ENCODE measurements at places on chromosomes 2 and 18.
A peak's percentile ranks its signal among the peaks of the same experiment; 100 is the strongest.

DNA sequence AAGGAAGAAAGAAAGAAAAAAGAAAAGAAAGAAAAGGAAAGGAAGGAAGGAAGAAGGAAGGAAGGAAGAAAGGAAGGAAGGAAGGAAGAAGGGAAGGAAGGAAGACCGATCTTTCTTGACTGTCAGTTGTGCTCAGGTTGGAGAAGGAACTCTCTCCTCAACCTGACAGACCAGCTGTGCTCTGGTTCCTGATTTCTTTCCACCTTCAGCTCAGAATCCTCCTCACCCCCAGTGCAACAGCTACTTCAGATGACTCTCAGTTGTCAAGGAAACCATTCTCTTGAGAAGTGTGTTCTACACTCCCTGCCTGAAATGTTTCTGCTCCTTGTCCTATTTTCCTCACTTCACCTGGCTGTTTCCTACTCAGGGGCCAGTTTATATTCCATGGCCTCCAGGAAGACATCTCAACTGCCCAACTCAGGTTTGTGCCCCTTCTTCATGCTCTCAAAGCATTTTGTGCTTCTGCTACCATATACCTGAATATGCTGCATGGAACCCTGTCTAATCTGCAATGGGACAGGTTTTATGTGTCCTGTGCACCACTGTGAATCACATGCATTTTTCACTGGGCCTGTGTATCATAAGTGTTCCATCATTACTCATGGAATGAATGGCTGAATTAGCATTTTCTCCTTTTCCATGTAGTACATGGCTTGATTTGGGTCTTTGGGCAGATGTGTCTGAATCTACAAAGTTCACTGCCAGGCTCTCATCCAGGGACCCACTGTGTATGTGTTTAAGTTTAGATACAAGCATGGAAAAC, 32.8 kb upstream of the DOCK10 start:
- no peak for DNase-seq

- no peak for DNase-seq
Observed at GRCh38 chr2:241558532-241559322, at the start of gene BOK. TSS of gene BOK (plus strand) at chr2:241558745. CDS start at chr2:241559484, 739 bp downstream.

GRCh38 chr18:73842795-73843394, 304.7 kb downstream of the FBXO15 start:
- peak; percentile 7 for DNase-seq

DNA sequence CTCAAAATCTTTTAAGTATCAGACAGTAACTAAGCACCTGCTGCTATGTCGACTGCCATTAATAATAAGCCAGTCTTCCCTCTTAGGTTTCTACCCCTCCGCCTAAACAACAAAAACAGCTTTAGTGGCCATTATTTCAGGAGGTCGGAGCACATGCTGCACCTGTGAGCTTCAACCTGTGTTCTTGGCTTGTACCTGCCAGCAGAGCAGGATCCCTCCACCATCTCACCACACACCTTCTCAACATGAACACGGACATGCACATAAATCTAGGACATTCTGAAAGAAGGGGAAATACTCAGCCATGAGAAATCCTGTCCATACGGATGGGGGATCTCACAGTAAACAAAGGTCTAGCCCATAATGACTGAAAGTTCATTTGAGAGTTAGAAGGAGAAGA, 3.7 kb downstream of the CYB5A start:
- DNase-seq = no peak

GRCh38 chr2:112614201-112614840, 29.9 kb downstream of the CHCHD5 start:
- DNase-seq = no peak

GRCh38 chr18:23311351-23312121, 141.6 kb upstream of the RIOK3 start:
- DNase-seq = no peak

- peak; percentile 22 for DNase-seq
Observed at GRCh38 chr2:38376346-38377049, 575 bp downstream of the ATL2 start.

GRCh38 chr2:217753460-217754200, 249.2 kb downstream of the TNS1 start:
- DNase-seq = no peak

GRCh38 chr2:144325086-144325485, 194.8 kb downstream of the ZEB2 start:
- no peak for DNase-seq

DNA sequence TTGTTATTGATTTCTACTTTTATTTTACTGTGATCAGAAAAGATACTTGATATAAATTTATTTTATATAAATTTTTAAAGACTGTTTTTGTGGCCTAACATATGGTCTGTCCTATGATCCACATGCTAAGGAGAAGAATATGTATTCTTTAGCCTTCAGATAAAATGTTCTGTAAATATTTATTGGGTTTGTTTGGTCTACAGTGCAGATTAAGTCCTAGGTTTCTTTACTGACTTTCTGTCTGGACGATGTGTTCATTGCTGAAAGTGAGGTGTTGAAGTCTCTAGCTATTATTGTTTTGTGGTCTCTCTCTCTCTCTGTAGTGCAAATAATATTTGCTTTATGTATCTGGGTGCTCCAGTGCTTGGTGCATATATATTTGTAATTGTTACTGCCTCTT, 30.1 kb downstream of the OXER1 start:
- no peak for DNase-seq

DNA sequence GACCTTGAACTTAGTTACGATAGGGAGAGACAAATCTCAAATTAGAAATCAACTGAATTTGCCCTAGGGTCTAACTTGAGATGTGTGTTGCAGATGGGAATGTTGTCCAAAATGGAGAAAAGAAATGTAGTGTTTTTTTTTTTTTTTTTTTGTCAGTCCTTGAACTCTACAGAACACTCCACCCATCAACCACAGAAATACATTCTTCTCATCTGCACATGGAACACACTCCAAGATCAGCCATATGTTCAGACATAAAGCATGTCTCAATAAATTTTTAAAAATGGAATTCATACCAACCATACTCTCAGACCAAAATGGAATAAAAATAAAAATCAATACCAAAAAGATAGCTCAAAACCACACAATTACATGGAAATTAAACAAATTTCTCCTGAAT, 526.5 kb downstream of the FBXO15 start:
- no peak for DNase-seq

DNA sequence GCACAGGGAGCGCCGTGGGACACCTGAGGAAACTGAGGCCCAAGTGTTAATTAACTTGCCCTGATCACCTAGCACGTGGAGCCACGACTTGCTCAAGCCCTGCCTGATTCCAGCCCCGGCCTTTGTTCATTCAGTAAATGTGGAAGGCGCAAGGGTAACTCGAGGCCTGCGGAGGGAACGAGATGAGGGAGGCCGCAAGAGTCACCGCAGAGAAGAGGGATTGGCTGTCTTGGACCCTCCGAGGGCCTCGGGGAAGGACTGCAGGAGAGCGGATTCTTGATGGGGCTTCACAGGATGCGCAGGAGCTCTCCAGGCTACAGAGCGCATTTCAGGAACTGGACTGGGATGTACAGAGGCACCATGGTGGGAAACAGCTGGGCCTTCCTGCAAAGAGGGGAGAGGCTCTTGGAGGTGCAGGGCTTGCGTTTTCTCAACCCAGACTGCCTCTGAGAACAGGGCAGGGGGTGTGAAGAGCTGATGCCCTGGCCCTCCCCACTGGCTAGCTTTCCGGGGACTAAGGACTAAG, 511 bp upstream of the ANKMY1 start:
- DNase-seq = no peak

DNA sequence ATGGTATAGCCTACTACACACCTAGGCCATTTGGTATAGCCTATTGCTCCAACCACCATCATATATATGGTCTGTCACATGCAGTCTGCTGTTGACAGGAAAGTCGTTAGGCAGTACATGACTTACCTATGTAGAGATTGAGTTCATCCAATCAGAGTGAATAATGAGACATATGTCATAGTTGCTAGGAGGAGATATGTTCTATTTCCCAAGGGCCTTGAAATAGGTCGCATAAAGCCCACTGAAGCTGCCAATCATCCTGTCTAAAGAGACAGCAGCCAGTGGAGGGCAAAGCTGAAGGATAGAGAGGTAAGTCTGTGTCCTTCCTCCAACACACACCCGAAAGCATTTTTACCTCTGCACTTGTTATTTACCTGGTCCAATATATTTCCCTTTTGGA, 263.4 kb downstream of the PTPRM start:
- no peak for DNase-seq

GRCh38 chr18:3892152-3892551, 442.2 kb downstream of the TGIF1 start:
- DNase-seq = no peak

DNA sequence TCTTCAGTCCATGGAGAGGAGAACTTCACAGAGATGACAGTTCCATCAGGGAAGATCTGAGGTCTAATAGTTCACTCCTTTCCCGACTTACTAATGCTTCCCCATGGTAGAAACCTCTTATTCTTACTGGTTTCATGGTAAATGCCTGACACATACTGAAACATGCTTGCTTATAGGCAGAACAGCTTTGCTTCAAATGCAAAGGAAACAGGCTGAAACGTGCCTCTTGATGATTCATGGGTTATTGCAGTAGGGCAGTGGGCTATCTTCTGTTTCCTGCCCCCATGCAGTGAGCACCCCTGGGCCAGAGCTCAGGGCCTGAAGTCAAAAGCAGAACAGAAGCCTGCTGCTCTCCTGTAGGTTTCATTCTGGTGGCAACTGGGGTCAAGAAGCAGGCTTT, 223.5 kb downstream of the RDH14 start:
- DNase-seq = no peak

GRCh38 chr2:37630301-37630700, 41.1 kb downstream of the CDC42EP3 start:
- DNase-seq = no peak

- DNase-seq = no peak
Observed at GRCh38 chr2:190794377-190794776, 86.2 kb upstream of the GLS start.

DNA sequence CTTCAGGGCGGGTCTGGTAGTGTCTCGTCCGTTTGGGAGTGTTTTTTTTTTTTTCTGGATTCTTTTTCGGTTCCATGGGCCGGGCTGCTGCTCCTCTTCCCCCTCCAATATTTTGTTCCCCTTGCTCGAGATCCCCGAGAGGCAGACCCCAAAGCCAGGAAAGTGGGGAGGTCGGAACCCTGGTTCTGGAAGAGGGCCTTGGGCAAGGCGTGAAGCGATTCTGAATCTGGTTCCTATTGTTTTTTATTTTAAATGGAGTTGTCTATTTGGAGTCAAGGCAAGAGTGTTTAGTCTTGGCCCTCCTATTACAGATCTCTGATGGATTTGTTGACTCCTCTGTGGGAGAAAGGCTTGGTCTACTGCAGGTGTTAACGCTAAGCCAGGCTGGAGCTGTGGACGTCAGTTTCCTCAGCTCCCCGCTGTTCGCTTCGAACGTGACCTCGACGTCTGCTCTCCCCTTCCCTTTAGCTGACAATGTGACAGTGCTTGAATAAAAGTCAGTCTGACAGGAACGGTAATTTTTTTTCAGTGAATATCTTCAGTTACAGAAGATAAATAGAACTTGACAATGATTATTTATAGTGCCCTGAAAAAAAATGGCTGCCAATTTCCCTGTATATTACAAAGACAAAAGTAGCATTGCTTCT, 683 bp upstream of the DNAJC27 start:
- DNase-seq = no peak

- DNase-seq = no peak
Observed at GRCh38 chr2:70978341-70979179, at the start of gene ANKRD53. TSS of gene ANKRD53 (plus strand) at chr2:70978630. CDS start at chr2:70978646, 16 bp downstream.

DNA sequence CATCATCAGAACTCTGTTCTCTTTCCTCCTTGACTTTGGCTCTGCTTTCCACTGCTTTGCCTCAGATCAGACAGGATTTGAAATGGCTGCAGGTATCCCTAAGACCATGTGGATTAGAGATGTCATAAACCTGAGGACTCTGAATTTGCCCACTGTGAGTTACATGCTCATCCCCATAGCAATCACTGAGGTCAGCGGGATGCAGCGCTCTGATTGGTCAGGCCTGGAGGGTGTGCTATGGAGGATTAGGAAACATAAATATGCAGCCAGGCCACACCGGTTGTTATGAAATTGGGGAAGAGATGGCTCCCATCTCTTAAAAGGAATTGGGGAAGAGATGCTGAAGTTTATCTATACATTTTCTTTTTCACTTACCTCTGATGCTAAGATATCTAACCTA, 73.7 kb upstream of the DNAJC10 start:
- no peak for DNase-seq

- DNase-seq = no peak
Observed at GRCh38 chr2:222946700-222947287, 86.0 kb downstream of the ACSL3 start.

GRCh38 chr2:237624565-237624964, 2.8 kb upstream of the LRRFIP1 start:
- DNase-seq = no peak

- no peak for DNase-seq
Observed at GRCh38 chr18:75261430-75262223, 51.0 kb downstream of the TSHZ1 start.

- DNase-seq = no peak
Observed at GRCh38 chr18:25144820-25145219, 207.1 kb downstream of the ZNF521 start.

DNA sequence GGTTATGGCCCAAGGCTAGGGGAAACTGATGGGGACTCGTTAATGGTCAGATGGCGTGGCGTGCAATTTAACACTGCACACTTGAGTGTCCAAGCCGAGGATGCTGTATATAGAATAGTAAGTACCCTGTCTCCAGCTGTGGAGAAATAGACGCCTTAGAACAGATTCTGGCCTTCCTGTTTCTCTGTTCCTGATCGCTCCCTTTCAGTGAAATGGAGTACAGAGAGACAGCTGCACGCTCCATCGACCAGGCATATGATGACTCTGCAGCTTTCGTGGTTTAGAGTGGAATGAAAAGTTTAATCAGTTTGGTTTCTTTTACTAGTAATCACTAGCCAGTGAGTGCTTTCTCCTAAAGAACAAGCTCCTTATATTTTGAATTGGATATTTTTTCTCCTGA, 213.4 kb downstream of the NEDD4L start:
- no peak for DNase-seq
